Sciatic nerve (tissue), 2 donors: ENCODE measurements at places on chromosomes 16 and 17.

DNA sequence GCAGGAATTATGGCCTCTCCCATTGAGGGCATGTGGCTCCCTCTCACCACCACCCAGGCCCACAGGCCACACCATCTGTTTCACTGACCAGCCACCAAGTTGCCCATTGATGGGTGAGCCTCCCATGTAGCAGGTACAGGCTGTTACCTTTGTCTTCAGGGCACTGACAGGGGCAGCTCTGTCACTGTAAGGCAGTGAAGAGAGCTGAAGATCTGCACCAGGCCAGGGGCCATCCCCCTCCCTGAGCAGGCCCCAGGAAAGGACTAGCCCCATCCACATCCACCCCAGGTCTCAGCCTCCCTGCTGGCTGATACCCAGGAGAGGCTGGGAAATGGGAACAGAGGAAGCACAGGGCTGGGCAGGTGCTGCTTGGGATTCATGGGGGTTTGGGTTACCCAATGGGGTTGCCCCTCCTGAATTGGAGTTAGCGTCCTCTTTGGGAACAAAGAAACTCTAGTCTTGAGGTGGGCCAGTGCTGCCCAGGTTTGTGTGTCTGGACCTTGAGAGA lies 1691.4 kb downstream of the TP53TG3F start:
- DNase-seq: no peak

DNA sequence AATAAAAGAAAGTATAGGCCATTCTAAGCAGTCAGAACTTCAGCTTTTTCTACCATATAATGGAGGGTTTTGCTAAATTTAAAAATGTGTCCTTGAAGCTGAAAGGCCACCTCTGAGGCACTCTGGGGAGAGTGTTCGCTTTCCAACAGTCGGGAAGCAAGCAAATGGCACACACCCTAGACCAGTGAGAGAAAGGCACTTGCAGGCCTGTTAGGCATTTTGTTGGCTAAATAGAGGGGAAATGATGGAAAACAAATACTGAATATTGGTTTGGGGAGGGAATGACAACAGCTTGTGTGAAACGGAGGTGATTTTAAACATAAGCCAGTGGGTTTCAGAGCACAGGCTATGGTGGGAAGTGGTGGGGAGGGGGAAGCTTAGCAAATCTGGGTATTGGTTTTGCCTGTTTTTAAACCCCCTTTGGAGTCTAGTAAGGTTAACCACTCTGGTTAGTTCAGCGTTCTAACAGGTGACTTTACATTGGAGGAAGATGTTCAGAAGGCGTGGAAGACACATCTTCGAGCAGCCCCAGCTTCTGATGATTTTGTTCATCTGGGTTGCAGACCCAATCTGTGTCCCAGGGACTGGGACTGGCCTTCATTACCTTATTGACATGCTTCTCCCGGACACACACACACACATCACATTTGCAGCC lies 90.5 kb downstream of the PRKCA start:
- no peak for DNase-seq

DNA sequence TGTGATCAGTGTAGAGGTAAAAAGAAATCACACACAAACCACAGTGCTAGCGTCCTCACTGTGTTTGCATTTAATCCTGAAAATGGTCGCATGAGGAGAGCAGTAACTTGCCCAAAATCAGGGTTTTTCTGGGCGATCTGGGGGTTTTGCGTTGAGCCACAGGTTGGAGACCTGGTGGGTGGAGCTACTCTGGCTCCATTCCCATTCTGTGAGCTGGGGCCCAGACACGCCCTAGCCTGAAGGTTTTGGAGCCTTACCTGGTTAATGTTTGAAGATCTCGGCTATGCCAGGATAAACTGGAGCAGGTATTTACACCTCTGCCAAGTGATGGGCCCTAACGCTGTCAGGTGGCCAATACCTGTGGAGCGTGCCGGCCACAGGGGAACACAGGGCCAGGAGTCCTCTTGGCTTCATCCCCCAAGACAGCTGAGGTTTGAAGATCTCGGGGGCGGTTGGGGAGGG lies 48.4 kb downstream of the MPRIP start:
- DNase-seq: no peak

GRCh38 chr17:64579917-64580316 lies 73.1 kb downstream of the CEP95 start:
- no peak for DNase-seq

- DNase-seq: no peak
Measured at GRCh38 chr17:28407130-28407973, 1.3 kb upstream of the SLC46A1 start.

GRCh38 chr17:78920528-78920927 lies 4.7 kb downstream of the TIMP2 start:
- no peak for DNase-seq

DNA sequence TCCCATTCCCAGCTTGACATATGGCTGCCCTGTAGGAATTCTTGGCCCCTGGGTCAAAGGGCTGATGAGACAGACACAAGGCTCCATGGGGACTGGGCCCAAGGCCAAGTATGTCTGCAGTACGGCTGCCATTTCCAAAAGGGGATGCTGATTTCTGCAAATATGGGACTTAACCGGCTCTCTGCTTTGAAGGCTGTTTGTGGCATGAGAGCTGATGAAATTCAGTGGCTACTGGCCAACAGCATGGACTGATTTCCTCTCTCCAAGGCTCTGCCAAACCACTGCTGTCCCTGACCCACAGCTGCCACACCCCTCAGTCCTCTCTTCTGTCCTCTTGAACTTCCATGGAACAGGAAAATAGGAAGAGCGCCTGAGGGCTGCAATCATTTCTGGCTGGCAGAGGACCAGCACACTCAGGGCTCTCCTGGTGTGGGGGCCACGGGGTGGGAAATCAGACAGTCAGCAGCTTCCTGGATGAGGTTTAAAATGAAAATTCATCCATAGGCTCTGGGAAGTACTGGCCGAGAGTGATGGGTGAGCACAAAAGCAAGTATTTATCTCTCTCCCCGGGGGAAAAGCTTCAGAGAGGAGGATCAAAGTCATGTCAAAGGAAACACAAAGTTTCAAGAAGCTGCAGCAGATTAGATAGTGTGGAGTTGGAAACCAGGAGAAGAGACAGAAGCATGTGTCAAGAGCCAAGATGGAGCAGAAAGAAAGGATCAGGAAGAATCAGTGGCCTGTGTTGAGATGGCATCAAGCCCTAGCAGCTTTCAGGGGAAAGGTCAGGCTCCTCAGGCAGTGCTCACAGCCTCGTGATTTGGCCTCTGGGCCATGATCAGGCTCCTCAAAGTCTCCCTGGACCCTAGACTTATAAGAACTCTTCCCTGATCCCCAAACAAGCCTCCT lies 64.1 kb upstream of the SREBF1 start:
- peak; percentile 88 for DNase-seq

GRCh38 chr17:1108765-1109605 lies 70.8 kb downstream of the ABR start:
- peak; percentile 76 for DNase-seq

- DNase-seq: no peak
Measured at GRCh38 chr17:81067391-81067811, 32.5 kb downstream of the BAIAP2 start.
